Naive thymus-derived CD8-positive, alpha-beta T cell (primary cell): ENCODE measurements at places on chromosomes 6 and 20. TPM values are rescaled to one million over a fixed set of nuclear protein-coding genes. Genes with fewer than 3 reads are reported as not detected.
A peak's percentile ranks its signal among the peaks of the same experiment; 100 is the strongest.

- DNase-seq: no peak
Measured at GRCh38 chr6:163717106-163717764, 302.7 kb downstream of the QKI start.

- DNase-seq: no peak
Measured at GRCh38 chr6:76124018-76124417, 51.6 kb upstream of the IMPG1 start.

DNA sequence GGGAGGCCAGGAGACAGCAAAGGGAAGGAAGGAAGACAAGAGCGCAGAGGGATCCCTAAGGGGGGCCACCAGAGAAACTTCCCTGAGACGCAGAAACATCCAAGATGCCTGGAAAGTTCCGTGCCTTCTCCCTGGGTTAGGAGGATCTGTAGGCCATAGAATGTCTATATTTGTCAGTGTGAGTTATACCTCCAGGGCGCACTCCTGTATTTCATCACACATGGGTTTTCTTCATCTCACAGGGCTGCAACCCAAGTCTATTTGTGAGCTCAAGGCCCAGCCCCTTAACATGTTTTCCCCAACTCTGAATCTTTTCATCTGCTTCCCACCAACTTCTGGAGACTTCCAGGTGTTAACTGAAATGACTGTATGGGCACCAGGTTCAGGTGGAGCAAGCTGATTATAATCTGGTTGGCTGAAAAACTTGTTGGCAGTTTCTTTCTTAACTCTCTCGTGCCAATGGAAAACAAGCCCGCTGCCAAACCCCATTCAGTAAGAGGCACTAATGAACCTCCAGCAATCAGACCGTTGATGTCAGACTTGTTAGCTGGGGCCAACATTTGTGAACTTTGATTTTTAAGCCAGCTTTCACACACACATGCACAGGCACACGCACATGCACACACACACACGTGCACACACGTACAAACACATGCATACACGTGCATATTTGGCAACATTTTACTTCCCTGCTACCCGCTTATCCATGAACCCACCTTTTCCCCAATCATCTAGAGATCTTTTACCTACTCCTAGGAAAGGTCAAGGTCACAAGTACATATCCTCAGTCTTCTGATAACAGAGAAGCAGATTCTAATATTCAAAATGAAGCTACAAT is 247.5 kb upstream of the GMDS start:
- DNase-seq: no peak

GRCh38 chr20:22524393-22525015 is 59.9 kb downstream of the FOXA2 start:
- DNase-seq: no peak

DNA sequence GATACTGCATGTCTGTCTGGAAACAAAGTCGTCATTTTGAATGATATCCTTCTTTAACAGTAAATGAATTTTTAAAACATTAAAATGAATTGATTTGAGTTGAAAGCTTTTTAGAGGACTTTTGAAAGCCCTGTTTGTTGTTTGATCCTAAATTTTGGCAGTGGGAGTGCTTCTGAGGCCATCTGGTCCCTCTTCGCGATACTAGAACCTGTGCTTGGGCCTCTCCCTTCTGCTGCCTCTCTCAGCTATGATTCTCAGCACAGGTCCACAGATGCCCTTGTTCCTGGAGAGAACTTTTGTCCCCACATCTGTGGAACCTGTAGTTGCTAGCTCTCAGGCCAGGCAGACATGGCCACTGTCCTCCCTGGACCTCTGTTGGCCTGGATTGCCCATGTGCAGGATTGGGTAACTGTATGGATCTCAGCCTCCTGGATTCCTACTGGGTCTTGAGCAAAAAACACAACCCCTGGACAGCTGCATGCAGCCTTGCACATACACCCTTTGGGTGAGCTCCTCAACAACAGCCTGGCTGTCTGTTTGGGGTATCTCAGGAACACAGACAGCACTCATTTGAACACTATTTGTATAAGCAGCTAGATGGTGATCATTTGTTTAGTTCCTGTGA is 21.9 kb downstream of the UST start:
- no peak for DNase-seq

GRCh38 chr20:15411781-15412180 is 1074.4 kb upstream of the FLRT3 start:
- no peak for DNase-seq

- no peak for DNase-seq
Measured at GRCh38 chr20:36812594-36813463, 39.3 kb upstream of the DSN1 start.

- DNase-seq: peak; percentile 16
Measured at GRCh38 chr6:27250277-27251111, 3.0 kb downstream of the PRSS16 start.

GRCh38 chr20:11952639-11953038 is 34.9 kb downstream of the BTBD3 start:
- DNase-seq: no peak

DNA sequence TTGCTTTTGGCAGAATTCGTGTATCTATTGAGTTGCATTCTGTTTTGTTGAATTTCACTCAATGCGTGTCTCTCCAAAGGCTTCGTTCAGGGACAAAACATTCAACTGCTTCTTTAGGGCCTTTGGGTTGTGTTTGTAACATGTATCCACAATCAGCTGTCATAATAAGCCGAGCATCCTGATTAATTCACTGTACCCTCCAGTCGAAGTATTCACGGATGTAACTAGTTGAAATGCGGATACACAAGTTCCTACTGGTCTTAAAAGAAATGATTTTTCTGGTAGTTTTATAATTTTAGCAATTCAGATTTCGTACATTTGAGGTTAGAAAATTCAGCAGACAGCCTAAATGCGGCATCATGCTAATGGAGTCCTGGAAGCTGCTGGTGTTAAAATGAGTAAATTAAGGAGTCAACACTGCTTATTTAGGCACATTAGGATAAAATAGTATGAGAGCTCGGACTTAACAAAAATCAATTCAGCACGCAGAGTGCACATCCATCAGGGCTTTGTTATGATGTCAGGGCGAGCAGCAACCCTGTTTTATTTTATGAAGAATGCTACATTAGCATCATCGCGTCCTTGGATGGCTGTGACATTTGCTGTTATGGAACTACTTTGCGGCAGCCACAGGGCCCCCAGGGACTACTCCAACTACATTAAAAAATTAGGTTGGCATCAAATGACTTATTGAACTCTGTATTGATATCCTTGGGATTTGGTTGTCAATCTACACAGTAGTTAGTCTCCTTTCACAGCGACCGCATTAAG is 489.3 kb upstream of the FLRT3 start:
- DNase-seq: no peak

- DNase-seq: no peak
Measured at GRCh38 chr6:87183687-87184086, 28.3 kb downstream of the ZNF292 start.

GRCh38 chr6:33172688-33173534 is 19.4 kb downstream of the COL11A2 start:
- peak; percentile 27 for DNase-seq

DNA sequence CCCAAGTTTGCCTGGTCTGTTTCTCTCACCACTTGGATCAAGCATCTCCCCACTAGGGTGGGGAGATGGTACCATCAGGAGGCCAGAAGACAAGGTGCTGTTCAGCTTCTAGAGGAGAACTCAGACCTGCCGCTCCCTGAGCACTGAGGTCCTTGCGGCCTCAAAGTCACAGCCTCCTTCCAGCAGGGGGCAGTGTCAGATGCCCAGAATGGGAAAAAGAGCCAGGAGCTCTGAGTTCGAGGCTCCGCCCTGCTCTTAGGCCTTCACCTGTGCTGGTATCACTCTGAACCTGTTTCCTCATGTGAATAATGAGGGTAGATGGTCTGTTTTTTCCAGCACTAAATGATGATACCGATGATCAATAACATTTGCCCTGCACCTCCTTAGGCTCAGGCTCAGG is 68.7 kb downstream of the TOX2 start:
- DNase-seq: no peak

DNA sequence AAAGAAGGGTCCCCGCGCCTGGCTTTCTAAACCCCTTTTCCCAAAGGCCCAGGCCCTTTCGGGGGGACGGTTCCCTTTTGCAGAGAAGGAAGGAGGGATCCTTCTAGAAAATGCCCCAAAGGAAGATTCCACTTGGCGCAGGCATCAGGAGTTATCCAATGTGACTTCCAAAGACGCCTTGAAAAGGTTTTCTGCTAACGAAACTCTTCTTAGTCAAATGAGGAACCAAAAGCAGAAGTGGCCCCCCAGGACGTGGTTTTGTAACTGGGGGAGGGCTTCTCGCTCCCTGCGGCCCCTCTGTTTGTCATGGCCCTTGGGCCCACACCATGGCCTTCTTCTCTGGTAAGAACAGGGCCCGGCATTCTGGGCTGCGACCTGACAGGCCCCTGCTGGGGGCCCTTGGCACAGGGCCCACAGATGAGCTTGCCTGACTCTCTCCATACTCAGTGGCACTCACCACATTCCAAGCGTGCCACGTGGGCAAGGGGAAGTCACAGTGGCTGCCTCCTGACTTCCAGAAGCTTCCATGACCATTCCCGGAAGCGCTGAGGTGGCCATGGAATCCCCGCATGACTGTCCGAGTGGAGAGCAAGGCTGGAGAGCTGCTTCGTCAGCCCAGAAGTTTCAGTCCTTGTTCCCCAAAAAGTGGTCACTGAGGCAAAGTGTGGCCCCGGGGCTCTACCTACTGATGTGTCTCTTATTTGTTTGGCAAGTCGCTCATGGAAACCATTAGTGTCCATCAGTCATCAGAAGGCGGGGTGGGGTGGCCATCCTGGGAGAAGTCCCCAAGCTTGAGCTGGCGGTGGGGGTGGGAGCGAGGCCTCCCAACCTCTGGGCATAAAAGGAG is 834 bp upstream of the CTSZ start:
- DNase-seq: no peak

DNA sequence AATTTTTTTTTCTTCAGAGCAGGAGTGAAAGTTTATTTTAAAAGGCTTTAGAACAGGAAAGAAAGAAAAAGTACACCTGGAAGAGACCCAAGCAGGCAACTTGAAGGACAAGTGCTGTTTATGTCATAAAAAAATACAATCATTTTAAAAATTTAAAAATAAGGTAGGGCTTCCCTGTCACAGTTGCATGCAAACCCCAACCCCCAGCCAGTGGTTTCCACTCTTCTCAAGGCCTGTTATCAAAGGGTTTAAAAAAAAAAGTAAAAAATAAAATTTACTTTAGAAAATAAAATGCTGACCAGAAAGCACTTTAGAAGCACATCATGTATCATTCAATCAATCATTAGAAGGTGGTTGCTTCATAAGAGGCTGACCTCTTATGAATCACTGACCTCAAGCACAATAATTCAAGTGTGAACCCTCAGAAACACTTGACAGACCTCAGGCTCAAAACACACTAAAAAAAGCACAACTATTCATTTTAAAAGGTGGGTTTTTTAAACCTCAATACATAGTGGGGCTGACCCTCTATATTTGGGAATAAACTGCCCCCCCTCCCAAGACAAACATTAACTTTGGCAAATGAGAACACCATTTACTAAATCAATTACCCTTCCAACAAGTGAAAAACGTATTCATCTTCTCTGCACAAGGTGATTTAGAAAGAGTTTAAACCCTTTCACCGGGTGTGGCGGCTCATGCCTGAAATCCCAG is 15.6 kb downstream of the ILRUN start:
- no peak for DNase-seq

GRCh38 chr6:18533793-18534192 is 146.6 kb downstream of the RNF144B start:
- no peak for DNase-seq

DNA sequence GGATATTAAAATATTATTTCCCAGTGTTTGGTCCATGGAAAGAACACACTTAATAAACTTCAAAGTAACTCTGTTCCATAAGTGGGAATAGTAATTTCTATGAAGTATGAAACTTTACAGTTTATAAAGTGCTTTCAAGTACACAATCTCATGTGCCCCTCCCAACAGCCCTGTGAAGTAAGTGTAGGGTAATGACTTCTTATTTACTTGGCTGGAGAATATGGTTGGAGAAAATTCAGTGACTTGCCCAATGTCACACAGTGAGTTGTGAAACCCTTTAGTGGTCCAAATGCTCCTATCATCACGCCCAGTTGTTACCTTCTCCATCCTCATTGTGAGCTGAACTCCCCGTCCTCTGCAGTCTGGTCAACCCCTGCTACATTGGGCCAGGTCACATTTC is 141.2 kb downstream of the PDE7B start:
- no peak for DNase-seq

DNA sequence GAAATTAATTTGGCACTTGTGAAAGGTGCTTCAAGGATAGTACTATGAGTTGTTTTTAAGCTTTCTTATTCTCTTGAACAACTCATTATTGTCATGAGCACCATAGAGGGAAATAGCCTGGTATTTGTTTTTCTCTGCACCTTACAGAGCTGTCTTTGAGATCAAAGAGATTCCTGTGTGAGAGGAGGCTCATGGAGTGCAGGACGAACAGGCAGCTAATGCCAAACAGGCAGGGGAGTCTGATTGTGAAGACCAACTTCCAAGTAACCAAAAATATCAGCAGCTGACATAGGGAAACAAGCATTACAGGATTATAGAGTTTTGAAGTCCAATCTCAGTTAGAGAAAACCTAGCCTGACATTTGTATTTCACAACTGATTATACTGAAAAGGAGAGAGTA is 110.6 kb upstream of the TENT5A start:
- no peak for DNase-seq

- no peak for DNase-seq
Measured at GRCh38 chr6:113077794-113078193, 730.7 kb downstream of the RFPL4B start.

DNA sequence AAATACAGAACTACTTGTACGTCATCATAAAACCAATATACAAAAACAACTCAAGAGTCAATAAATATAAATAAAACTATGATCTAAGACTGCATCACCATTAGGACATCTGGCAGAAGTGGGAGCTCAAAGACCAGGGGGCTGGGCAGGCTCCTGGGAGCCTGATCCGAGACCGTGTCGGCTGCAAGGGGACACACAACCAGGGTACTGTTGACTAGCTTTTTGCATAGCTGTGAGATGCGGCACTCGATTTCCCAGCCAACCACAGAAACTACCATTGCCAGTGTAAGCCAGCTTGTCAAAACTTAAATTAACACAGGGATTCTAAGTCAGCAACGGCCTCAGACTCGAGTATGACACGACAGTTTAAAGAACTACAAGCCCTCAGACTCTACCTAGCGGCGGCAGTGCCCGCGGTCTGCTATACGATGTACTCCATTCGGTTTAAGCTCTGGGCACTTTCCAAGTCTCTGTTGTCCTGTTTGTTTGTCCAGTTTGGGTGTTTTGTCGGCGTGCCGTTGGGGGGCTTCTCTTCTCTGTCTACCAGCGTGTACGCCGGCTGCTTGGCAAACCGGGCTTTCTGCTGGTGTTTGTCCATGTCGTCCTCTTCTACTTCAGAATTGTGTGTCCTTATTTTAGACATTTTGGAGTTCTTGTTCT is 34.6 kb downstream of the JAG1 start:
- no peak for DNase-seq

GRCh38 chr6:99002831-99003230 is 55.1 kb upstream of the FBXL4 start:
- no peak for DNase-seq

- DNase-seq: no peak
Measured at GRCh38 chr6:4794140-4794707, 18.0 kb downstream of the CDYL start.

PPIL6 gene
- polyA plus RNA-seq: 0.25 TPM

SLC24A3 gene
- polyA plus RNA-seq: not detected

TGM3 gene
- polyA plus RNA-seq: not detected

KIAA1755 gene
- polyA plus RNA-seq: not detected
